Urinary bladder (tissue), 4 donors: ENCODE measurements at places on chromosomes 7 and 10.

DNA sequence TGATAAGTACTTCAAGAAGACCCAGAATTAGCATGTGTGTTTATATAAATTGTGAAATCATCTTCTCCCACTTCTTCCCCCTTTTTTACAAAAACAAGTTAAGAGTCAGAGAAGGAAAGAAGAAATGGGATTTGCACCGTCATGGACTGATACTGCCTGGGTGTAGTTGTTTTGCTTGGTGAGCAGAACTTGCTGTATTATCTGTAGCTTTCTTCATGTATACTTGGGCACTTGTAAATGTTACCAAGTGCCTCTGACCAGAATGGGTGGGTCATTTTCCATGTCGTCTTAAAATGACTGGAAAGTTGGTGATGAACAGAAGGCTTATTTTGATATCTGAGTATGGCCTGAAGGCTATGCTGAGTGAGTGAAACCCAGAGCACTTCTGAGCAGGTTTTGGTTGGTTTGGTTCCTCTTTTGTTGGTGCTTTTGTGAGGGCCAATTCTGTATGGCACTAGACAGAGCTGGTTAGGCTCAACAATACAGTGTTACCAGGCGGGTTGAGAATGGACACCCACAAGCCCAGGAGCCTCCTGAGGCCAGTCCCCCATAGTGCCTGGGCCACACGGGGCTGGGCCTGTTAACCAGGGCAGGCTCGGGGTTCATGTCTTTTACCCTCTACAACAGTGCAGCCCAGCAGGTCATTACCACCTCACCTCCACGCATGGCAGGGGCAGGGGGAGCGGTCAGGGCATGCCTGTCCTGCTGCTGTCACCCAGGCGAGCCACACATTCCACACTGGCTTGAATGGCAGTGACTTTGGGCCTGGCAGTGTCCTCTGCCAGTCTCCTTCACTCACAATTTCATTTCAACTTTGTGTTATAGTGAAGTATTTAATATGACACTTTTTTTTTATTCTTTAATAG lies 115.1 kb downstream of the CCNY start:
- DNase-seq = no peak

- no peak for DNase-seq
Measured at GRCh38 chr7:55484241-55484640, 88.1 kb downstream of the VOPP1 start.

- no peak for DNase-seq
Measured at GRCh38 chr10:78913219-78914059, 155.3 kb upstream of the ZMIZ1 start.

DNA sequence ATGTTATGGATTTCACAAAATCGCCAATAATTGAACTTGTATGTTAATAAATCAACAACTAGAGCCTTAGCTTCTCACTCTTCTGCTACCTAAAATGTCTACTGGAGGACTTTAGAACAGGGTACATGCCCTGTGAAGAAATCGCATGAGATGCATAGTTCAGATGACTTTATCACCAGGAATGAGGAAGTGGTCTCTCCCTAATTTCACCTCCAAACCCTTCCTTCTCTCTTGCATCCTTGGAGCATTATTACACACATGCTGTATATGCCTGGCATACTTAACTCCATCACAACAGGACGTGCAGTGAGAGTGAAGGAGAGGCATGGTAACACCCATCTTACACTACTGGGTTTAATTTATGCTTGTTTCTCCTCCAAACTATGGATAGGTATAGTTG lies 27.8 kb downstream of the RHEB start:
- no peak for DNase-seq

- no peak for DNase-seq
Measured at GRCh38 chr7:18457832-18458231, 37.7 kb upstream of the HDAC9 start.
